ENCODE measurements at places on chromosomes 3 and 15. TPM values are rescaled to one million over a fixed set of nuclear protein-coding genes. Genes with fewer than 3 reads are reported as not detected.

GRCh38 chr3:30606301-30607031, at the start of gene TGFBR2:
Gene TGFBR2 (plus strand): TSS chr3:30606601. CDS start chr3:30606884, 283 bp downstream.
- H3K27me3 ChIP-seq, result no peaks in the 10 kb centered on the region
- peaks cover 24% of the 10 kb centered on the region for H3K4me1 ChIP-seq
- peak; percentile 85 for DNase-seq
- peak within 1 kb of the TSS; percentile 67 for H3K27ac ChIP-seq
- H3K36me3 ChIP-seq, result no peaks in the 10 kb centered on the region

GRCh38 chr3:134795746-134796280, 753 bp downstream of the EPHB1 start:
- no peaks in the 10 kb centered on the region for H3K36me3 ChIP-seq
- no peak for DNase-seq
- H3K4me1 ChIP-seq, result no peaks in the 10 kb centered on the region
- H3K4me3 ChIP-seq, result no peak overlapping the region
- H3K27ac ChIP-seq, result no peak overlapping the region
- peaks cover 40% of the 10 kb centered on the region for H3K27me3 ChIP-seq

DNA sequence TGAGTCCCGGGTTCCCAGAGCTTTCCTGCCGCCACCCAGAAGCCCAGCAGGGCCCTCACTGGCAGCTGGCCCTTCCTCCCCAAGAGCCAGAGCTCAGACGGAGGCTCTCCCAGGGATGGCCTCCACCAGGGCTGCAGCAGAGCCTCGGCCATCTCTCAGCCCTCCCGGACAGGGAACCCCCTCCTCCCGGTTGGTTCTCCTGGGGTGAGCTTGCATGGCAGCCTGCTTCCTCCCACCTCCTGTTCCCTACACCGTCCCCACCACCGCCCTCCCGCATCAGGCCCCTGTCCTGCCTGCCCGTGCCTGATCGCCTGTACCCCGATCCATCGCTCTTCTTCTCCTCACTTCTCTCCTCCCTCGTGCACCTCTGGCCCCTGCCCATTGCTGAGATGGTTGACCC, 24.1 kb upstream of the MUC4 start:
- H3K27ac ChIP-seq, result no peak overlapping the region
- H3K4me1 ChIP-seq, result no peaks in the 10 kb centered on the region
- no peak overlapping the region for H3K4me3 ChIP-seq
- no peak for DNase-seq
- H3K27me3 ChIP-seq, result no peaks in the 10 kb centered on the region

DNA sequence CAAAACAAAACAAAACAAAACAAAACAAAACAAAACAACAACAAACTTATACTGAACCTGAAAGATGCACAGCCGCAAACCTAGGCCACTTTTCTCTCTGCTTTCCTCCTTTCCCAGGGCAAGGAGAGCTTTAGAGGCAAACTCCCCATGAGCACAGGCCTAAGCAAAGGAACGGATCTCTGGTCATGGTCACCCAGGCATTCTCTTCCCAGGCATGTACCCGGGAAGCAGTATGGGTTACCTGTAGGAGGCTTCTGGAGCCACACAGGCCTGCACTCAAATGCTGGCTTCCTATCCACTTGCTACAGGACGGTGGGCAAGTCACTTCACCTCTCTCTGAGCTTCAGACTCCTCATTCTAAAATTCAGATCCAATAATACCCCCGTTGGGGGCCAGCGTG, 171.8 kb downstream of the SMAD6 start:
- H3K4me3 ChIP-seq, result no peak overlapping the region
- no peaks in the 10 kb centered on the region for H3K4me1 ChIP-seq
- no peaks in the 10 kb centered on the region for H3K36me3 ChIP-seq
- no peak for DNase-seq
- no peaks in the 10 kb centered on the region for H3K27me3 ChIP-seq

Gene FGD5
- not detected for total RNA-seq

DNA sequence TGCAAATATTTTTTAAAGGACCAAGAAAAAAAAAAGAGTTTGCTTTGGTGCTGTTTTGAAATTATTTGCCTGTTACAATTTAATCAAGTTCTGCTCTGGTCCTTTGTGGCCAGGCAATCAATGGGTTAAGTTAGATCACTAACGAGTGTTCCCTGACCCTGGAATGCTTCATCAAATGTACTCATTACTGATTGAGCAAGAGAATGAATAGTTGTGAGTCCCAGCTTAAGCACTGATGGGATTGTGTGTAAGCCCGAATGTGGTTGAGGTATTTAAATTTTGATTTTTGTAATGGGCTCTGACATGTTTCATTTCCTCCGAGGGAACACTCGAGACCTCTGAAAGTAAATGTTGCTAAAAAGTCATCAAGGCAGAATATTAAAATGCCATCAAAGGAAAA, 699.1 kb downstream of the MCTP2 start:
- no peaks in the 10 kb centered on the region for H3K27me3 ChIP-seq
- H3K27ac ChIP-seq, result no peak overlapping the region
- DNase-seq, result no peak
- no peaks in the 10 kb centered on the region for H3K4me1 ChIP-seq
- H3K36me3 ChIP-seq, result no peaks in the 10 kb centered on the region

Gene LRRC58
- total RNA-seq, result 28.9 TPM

- no peaks in the 10 kb centered on the region for H3K36me3 ChIP-seq
- H3K4me3 ChIP-seq, result no peak overlapping the region
- no peaks in the 10 kb centered on the region for H3K27me3 ChIP-seq
- DNase-seq, result no peak
- no peak overlapping the region for H3K27ac ChIP-seq
- H3K4me1 ChIP-seq, result peaks cover 31% of the 10 kb centered on the region
These were observed 113.7 kb upstream of the SMAD3 start for GRCh38 chr15:66951531-66952320.

GRCh38 chr15:73328149-73328820, 40.5 kb downstream of the HCN4 start:
- no peak overlapping the region for H3K4me3 ChIP-seq
- no peaks in the 10 kb centered on the region for H3K36me3 ChIP-seq
- DNase-seq, result no peak
- H3K4me1 ChIP-seq, result no peaks in the 10 kb centered on the region
- H3K27me3 ChIP-seq, result peaks cover 2% of the 10 kb centered on the region
- H3K27ac ChIP-seq, result no peak overlapping the region
